Activated CD4-positive, alpha-beta T cell treated with anti-CD3 and anti-CD28 coated beads, Interleukin-2, amount 50 U/mL, for 24 hours (primary cell): ENCODE measurements at places on chromosomes 2 and 18.

DNA sequence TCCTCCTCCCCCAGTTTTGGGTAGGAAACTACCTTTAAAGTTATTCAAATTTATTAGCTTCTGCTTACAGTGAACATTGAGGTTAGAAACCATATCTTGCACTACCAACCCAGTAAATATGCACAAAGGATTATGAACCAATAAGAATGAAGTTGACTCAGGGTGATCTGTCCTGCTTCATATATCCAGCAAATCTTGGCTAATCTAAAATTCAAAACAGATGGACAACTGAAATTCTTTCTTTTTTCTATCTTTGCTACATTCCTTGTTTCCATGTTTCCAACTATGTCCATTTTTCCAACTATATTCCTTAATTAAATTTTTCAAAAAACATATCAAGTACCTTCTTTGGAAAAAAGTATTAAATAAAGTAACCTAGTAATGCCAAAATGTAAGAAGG lies 149.3 kb downstream of the FAM124B start:
- DNase-seq: no peak

- no peak for DNase-seq
Measured at GRCh38 chr2:26270373-26270772, 25.6 kb downstream of the HADHB start.

GRCh38 chr2:216044883-216045486 lies 31.6 kb upstream of the MREG start:
- DNase-seq: no peak

- DNase-seq: no peak
Measured at GRCh38 chr2:224957540-224958461, 84.5 kb downstream of the DOCK10 start.

GRCh38 chr2:241931976-241932898 lies 62.7 kb downstream of the RTP5 start:
- no peak for DNase-seq
